ENCODE measurements at places on chromosomes 5 and 9.

GRCh38 chr5:55711507-55712022 is 559 bp downstream of the SLC38A9 start:
- no peak for DNase-seq

DNA sequence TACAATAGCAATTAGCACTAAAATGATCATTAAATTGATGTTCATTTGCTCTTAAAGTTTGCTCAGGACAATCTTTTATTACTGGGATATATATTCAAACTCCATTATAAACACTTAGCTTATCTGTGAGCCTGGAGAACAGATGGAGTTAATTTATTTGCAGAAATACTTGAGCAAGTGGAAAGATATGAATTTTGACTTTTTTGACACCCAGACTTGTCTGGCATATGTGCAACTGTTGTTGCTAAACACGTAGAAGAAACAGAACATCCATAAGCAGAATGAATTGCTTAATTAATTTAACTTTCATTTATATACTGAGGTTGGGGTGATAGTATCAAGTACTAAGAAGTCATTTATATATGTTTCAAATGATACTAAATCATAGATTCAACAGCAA is 820.7 kb upstream of the TYRP1 start:
- no peak for DNase-seq

DNA sequence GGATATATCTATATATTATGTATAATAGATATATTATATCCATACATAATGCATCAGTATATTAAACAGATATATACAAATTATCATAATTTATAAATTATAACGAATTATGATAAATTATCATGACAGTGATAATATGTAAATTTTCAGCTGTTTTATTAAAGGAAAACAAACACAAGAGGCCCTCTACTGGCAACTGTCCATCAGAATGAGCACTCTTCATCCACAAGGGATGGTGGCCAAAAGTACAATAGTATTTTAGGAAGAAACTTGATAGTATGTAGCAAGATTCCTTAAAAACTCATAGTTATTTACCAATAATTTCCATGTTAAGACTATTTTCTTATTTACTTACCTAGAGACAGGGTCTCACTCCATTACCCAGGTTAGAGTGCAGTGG is 113.3 kb upstream of the LPAR1 start:
- no peak for DNase-seq

DNA sequence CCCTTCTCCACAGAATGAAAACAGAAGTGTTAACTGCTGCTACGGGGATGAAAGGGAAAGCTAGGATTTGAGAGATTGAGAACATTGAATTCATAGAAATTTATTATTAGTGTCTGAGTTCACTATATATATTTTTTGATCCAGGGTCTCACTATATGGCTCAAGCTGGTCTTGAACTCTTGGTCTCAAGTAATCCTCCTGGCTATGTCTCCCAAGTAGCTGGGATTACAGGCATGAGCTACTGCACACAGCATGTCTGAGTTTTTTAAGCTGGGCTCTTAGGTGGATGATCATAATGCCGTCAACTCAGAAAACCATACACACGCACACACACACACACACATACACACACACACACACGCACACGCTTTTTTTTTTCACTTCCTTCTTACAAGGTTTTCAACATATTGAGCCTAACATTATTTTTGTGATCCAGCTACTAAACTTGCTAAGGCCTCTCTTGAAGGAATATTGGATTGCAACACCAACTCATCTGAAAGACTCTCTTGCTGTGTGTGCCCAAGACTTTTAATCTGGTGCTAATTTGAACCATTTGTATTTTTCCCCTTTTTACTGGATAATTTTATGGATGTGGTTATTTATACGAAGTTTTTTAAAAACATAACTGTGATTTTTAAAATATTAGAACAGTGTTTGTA is 1045.4 kb downstream of the DTWD2 start:
- DNase-seq, result no peak

GRCh38 chr5:80399526-80400239 is 8.2 kb upstream of the ZFYVE16 start:
- DNase-seq, result no peak

DNA sequence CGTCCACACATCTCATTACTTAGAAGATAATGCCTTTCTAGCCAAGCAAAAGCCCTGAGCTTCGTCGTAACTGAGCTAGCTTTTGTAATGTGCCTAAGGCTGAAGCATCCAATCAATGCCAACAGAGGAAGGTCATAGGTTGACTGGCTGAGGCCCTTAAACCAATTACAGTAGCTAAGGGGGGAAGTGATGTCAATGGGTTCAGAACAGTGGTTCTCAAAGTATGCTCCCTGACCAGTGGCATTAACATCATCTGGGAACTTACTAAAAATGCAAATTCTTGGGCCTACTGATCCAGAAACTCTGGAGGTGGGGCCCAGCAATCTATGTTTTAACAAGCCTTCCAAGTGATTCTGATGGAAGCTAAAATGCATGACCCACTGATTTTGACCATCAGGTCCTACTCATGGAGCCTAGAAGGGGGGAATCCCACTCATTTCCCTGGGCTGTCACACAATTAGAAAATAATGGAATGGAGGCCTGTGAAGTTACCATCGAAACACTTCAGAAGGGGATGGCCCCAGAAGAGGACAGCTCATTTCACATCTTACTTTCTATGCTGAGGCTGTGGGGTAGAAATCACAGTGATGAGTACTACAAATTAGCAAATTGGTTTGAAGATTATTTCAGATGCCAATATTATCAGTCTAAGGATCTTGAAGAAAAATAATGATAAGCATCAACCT is 4.8 kb upstream of the VLDLR start:
- no peak for DNase-seq

DNA sequence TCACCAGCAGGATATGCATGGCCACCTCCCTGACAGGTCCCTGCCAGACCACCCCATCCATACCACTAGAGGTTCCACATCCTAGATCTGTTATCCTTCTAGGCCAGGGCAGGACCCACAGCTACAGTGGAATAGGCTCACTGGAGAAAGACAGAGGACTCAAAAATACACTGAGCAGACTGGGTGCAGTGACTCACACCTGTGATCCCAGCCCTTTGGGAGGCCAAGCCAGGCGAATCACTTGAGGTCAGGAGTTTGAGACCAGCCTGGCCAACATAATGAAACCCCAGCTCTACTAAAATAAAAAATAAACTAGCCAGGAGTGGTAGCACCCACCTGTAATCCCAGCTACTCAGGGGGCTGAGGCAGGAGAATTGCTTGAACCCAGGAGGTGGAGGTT is 56.5 kb upstream of the TESK1 start:
- no peak for DNase-seq

GRCh38 chr5:94102849-94103248 is 361.4 kb upstream of the POU5F2 start:
- DNase-seq, result no peak

DNA sequence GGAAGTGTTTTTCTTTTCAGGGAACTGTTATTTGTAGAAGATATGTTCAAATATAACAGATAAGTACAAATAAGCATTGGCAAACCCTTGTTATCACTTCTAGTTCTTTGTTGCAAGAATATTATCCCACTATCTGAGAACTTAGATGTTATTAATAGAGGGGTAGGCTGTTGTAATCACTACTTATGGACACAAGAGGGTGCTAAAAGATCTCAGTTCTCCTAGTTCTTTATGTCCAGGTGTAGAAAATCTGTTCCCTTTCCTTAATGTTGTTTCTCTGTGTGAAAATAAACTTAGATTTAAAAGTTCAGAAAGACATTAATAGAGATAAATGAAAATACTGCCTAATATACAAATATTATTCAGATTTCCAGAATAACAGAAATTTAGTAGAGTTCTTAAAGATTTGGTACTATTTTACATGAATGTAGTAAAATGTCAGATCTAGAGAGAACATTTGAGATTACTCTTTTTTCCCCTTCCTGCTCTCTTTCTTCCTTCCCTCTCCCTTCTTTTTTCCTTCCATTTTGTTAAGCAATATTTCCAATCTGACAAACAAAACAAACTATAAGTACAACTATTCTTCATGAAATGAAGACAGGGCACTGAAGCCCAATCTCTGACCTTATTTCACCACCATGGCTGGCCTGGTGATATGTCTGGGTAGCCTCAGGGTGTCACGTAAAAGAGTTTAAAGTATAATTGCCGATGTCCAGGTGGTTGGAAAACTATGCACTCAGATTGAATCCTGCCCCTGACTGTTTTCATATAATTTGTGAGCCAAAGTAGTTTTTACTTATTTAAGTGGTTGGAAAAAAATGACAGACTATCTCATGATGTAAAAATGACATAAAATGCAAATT is 43.6 kb upstream of the C5orf46 start:
- no peak for DNase-seq

GRCh38 chr9:85224729-85225128 is 517.0 kb downstream of the AGTPBP1 start:
- no peak for DNase-seq

DNA sequence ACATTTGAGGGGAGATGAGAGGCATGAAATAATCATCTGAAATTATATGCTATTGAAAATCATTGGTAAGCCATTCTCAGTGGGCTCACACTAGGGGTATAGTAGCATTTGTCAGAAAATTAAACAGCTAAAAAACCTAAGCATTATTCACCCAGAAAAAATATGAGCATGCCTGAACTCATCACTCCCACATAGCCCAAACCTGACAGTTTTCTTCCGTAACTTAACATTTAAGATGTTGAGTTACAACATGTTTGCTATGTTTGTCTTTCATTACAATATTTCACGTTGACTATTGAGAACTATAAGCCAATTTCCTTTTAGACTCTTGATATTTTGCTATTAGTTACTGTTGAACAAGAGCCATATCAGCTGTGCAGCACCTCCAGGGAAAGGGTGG is 23.5 kb upstream of the GHR start:
- DNase-seq, result no peak

DNA sequence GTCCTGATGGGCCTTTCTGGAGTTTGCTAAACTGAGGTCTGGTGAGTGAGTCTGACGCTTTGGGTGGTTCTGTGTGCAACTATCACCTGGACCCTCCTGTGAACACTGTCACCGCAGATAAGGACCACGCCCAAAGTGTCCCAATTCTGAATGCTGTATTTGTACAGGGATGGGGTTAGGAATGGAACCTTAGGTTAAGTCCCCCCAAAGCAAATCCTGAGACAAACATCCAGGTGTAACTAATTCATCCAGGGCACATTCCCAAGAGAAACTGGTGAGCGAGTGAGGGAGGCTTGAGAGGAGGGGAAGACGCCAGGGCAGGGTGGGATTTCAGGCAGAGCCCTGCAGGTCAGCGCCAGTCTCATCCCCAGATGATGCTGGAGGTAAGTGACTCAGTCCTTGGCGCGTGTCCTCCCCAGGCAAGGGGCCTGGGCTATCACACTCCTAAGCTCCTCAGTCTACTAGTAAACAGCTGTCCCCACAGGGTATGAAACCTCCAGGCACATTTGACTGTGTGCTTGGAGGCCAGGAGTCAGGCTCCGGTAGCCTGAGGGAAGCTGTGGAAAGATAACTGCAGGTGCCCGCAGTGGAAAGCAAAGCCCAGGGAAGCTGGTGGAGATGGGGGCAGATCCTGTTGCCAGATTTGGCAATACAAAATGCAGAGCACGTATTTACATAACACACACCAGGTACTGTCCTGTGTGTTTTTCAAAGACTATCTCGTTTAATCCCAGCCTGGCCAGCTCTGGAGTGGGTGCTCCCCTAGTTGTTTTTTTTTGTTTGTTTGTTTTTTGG is 66.7 kb downstream of the IL6ST start:
- no peak for DNase-seq
